ENCODE measurements at places on chromosomes 12 and 14.

- DNase-seq = no peak
These were observed 16.9 kb downstream of the VPS37B start for GRCh38 chr12:122878780-122879612.

DNA sequence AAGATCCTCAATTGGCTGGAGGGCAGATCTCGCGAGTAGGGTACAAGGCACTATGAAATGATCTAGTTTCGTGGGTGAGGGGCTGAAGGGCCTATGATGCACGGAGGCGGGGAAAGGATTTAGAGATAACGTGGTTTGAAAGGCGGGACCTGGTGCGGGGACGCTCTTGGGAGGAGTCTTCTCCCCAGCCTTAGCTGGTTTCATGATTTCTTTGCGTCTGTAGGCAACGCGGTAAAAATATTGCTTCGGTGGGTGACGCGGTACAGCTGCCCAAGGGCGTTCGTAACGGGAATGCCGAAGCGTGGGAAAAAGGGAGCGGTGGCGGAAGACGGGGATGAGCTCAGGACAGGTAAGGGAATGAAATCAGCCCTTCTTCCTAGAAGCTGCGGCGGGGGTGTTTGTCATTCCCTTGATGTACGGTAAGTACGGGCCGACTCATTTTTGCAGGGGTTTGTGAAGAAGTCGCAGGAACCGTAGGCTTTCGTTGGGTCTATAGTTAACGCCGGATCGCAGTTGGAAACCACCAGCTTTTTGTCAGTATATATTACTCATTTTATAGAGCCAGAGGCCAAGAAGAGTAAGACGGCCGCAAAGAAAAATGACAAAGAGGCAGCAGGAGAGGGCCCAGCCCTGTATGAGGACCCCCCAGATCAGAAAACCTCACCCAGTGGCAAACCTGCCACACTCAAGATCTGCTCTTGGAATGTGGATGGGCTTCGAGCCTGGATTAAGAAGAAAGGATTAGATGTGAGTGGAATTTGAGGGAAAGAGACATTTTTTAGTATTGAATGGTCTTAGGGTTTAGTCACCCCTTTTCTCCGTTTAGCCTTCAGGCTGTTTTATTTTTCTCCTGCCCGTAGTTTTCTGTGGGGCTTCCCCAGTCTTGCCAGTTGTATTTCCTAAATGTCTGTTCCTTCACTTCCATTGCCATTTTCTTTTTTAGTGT is 602 bp downstream of the APEX1 start:
- DNase-seq = no peak

DNA sequence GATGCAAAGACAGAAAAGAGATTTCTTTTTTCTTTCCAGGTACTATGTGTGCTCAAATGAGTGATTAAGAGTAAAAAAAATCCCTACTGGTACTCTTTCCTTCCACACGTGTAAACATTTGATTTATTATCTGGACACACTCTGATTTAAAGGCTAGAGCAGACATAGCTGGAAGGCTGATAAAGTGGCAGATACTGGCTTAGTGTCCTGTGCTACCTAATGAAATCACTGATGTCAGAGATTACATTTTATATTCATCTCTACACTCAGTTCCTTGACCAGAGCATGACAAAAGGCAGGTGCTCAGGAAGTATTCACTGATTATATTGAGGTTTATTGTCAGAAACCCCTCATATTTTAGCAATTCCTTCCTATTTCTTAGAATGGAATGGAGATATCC is 136.6 kb upstream of the SLC38A2 start:
- DNase-seq = no peak

GRCh38 chr14:25049093-25049567 is 817 bp downstream of the STXBP6 start:
- no peak for DNase-seq

GRCh38 chr14:78135450-78135891 is 34.7 kb upstream of the NRXN3 start:
- DNase-seq = no peak

DNA sequence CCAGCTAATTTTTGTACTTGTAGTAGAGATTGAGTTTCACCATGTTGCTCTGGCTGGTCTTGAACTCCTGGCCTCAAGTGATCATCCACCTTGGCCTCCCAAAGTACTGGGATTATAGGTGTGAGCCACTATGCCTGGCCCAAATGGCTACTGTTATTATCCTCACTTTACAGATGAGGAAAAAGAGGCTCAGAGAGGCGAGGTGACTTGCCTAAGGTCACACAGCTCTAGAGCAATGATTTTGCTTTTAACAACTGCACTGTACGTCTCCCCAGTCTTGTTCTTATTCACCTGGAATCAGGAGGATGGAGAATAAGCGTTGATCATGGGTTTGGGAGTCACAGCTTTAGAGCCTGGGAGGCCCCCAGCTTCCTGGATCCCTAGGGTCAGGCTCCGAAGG is 69.8 kb upstream of the NCOR2 start:
- no peak for DNase-seq
